ENCODE measurements at places on chromosomes 2 and 18.

DNA sequence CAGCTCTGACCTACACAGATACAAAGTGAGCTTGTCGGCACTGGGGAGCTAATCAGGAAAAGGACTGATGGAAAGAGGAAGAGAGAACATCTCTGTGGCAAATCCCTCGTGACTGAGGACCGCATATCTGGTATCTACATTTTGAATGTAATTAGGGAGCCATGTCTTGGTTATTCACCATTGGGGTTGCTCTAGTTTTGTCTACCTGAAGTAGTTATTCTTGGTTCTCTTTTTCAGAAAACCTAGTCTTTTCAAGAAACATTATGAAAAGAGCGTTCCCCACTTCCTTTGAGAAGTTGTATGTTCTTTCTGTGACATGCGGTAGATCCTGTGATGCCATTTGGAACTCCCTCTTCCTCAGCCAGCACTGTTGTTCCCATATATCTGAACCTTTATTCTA is 104.4 kb downstream of the DOCK10 start:
- DNase-seq = peak; percentile 16

GRCh38 chr18:31801078-31801477 is 40.4 kb upstream of the SLC25A52 start:
- DNase-seq = no peak

DNA sequence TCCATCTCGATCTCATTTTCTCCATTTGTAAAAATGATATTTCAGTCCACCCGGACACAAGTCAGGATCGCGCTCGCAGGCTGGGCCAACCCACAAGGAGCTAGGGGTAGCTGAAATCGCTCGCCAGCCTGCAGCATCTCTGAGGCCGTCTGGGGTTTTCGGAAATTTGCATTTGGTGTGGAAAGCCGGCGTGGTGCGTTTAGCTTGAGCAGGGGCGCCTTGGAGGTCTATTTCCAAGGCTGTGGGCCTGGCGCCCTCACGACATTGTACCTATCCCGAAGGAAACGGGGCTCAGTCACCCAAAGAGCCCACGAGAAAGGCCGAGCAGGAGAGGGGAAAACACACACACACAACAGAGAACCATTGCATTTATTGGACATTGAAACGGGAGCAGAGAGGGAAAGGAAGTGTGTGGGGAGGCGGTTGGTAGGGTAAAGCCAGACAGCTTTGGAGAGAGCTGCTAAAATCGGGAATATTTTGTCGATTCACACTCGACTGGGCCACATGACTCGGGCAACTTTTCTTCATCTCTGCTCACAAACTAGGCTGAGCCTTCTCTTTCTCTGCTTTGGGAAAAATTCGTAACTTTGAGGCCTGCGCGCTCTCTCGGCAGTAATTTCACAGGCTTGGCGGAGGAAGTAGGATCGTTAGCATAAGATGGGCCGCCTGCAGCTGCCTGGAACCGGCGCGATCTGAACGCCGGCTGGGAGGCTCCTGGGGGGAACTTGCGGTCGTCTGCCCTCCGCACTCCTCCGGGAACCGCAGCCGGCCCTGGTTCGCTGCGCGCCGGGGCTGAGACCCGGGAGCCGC is 1.1 kb upstream of the HOXD8 start:
- no peak for DNase-seq

GRCh38 chr2:60311524-60311923 is 241.9 kb downstream of the BCL11A start:
- DNase-seq = no peak

GRCh38 chr18:44968336-44968735 is 287.6 kb downstream of the SETBP1 start:
- DNase-seq = no peak

GRCh38 chr2:223654384-223654915 is 52.3 kb upstream of the SCG2 start:
- no peak for DNase-seq

DNA sequence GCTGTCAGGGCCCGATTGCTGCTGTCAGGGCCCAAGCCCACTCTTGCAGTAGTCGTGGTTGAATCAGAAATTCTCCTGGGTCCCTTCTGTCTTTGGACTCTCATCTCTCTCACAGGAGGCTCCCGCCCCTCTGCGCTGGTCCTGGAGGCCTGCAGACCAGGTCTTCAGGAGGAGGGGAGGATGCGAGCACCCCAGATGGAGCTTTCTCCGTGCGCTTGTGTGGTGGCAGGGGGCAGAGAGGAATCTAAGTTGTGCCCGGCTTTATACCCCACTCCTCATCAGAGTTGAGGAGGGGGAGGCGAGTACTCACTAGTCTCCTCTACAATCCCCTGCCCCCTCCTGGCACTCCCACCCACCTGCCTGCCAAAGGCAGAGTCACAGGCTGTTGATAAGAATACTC is 10.4 kb downstream of the EN1 start:
- no peak for DNase-seq

DNA sequence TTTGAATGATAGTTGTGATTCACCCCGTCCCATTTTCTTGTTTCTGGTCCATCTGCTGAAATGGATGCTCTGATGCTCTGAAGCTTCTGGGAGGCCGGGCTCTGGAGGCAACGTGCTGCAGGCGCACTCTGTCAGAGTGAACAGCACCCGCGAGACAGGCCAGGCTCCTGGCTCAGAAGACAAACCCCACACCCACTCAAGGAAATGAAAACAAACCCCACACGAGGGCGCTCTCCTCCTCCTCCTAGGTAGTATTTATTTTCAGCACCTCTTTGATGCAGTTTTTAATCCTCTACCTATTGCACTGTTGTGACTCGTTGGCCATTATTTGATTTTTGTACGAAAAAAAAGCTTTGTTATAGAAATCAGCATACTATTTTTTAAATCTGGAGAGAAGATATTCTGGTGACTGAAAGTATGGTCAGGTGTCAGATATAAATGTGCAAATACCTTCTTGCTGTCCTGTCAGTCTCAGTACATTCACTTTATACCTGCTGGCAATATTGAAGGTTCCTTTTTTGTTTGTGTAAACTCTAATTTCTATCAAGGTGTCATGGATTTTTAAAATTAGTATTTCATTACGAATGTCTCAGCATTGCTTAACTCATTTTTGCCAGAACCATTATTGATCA is 10.3 kb upstream of the CHST10 start:
- peak; percentile 63 for DNase-seq

- DNase-seq = no peak
These were observed 3.2 kb upstream of the NEU2 start for GRCh38 chr2:233029321-233029720.

DNA sequence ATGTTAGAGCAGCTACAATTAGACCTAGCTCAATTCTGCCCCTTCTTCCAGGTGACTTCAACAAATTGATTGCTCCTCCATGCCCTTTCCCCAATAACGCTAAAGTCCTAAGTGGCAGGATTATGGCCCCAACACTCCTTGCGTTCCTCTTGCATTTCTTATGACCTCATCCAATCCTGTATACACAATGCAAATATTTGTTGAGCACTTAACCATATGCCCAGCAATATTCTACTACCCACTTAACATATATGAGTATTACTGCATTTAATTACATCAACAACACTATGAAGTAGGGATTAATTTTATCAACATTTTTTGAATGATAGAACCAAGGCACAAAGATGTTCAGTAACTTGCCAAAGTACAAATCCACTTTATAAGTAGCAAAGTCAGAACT is 54.2 kb upstream of the ACVR2A start:
- no peak for DNase-seq

- no peak for DNase-seq
These were observed 633.5 kb downstream of the LRP1B start for GRCh38 chr2:141497272-141497671.

DNA sequence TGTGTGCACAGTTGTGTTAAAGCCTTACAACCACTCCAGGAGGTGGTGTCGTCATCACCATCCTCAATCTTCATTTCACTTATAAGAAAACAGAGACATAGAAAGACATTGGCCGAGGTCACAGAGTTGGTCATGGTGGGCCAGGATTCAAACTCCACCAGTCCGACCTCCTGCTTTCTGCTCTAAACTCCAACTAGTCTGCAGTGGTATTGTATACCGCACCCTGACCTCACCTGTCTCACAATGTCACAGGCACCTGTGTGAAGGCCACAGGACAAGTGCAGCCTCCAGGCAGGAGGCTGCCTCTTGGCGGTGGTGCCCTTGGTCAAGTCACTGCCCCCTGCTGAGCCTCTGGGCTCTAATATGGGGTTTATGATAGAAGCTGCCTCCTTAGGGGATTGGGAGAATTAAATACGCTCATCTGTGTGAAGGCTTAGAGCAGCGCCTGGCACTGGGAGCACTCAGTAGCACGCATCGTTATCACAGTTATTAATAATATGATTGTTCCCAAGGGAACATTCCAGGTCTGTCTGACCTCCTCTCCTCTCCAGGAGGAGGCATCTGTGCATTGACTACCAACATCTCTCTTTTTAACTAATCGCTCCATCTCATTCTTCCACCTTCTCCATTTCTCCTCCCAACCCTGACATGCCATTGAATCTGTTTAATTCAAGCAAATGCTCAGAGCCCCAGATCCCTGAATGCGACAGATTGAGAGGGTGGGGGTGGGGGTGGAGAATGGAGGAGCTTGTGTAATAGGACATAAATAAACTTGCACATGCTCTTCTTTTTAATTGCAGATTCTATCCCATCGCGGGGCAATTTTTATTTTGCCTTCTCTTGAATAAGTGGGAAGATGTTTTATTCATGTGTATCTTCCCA is 112.7 kb downstream of the MCFD2 start:
- DNase-seq = no peak

DNA sequence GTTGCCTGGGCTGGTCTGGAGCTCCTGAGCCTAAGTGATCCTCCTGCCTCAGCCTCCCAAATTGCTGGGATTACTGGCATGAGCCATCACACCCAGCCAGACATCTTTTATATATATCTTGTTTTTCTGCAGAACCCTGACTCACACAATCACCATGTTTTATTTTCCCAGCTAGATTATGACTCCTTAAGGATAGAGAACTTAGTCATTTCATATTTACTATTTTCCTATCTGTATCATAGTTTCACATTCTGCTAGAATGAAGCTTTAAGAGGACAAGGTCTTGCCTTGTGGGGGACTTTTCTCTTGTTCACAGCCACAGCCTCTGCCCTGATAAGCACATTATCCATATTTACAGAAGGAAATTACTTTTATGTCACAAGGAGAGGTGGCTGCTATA is 73.9 kb downstream of the LBH start:
- no peak for DNase-seq

DNA sequence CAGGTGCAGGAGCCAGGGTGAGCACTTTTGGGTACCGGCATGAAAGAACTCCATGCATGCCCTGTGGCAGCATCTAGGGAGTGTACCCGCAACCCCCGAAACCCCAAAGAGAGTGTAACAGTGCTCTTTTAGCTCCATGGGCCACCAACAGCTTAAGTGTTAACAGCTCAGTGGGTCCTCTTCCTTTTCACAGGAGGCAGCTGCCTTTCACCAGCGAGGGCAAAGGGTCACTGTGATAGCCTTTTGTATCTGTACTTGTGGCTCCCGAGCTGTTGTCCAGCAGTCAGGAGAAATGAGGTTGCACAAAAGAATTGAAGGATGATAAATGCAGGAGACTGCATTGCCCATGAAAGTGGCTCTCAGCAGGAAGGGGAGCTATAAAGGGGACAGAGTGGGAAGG is 1166.3 kb upstream of the ACVR2A start:
- no peak for DNase-seq

DNA sequence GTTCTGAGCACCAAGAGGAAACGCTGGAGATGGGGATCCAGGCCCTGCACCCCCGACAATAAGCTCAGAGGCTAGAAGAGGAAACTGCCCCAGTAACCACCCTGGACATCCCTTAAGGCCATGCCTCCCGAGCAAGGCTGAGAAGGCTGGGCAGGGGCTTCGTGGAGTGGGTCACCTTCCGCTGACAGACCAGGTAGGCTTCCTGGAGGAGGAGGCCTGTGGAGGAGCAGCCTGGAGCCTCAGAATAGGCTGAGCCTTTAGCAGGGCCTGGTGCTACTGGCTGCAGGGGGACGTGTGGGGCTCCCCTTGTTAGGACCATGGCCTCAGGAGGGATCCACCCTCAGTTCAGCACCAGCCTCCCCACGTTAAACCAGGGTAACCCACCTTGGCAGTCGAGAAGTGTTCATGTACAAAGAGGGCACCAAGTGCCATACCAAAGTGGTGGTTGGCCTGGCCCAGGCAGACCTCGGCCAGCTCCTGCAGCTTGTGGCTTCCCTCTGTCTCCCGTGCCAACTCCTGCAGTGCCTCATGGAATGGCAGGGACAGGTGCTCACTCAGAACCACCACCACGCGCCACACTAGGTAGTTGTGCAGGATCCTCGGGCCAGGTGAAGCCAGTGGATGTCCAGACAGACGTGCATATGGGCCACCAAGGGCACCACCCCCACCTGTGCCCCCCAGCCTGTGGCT is 28.5 kb upstream of the ALPP start:
- no peak for DNase-seq

DNA sequence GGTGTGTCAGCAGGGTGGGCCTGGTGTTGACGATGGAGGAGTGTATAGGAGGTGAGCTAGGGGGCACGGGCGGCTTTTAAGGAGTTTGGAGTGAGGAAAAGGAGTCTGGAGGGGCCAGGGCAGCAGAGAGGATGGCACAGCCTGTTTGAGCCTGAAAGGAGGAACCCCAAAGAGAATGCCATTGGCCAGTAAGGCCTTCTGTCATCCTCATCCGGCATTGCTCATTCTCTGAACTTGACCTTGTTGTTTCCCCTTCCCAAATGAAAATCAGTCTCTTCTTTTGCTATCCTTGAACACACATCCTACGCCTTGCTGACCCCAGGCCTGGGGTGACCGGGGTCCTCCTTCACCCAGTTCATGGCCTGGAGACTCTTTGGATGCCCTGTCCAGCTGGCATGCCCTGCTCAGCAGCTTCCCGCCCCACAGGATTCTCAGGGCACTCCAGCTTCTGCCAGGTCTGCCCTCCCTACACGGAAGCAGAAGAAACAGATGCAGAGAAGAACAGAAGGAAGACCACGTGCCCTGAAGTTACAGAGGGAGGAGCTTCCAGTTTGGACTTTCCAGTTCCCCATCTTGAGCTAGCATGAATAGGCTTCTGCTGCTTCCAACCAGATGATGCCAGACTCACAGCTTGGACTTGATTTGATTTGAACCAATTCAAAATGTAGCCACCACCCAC is 20.5 kb upstream of the KIF3C start:
- no peak for DNase-seq

DNA sequence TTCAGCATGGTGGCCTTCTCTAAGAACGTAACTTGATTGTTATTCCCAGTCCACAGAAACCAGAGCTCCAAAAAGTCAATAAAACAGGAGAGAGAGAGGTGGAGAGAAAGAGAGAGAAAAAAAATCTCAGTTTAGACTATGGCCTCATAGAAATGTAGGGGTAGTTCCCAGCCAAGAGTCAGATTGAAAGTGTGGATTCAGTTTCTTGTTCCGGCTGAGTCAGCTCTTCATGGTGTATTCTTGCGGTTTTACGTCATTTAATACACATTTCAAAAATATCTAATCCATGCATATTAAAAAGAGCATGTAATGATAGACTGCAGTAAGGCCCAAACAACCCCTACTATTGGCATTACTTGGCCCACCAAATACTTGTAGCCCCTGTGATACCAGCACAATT is 303.9 kb downstream of the ETAA1 start:
- no peak for DNase-seq
